ENCODE measurements at places on chromosomes 5 and 9.

DNA sequence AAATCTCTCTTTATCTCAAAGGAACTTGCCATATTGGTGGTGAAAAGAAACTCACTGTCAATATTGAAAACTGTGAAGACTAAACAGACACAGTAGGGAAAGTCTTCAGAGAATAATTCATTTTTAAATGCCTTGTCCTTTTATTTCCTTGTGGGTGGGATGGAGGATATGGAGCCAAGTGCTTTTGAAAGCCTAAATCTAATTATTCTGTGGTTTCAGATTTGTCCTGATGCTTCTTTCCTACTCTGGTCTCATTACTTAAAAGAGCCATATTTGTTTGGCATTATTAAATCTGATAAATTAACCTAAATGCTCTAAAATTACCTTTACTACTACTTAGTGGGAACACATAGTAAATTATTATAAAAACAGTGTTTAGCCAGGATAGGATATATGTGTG is 258.3 kb upstream of the EFNA5 start:
- no peak for DNase-seq

- DNase-seq = no peak
Measured at GRCh38 chr5:8413975-8414374, 545.0 kb downstream of the MTRR start.

- DNase-seq = no peak
Measured at GRCh38 chr5:135864503-135865435, 30.3 kb downstream of the SLC25A48 start.

DNA sequence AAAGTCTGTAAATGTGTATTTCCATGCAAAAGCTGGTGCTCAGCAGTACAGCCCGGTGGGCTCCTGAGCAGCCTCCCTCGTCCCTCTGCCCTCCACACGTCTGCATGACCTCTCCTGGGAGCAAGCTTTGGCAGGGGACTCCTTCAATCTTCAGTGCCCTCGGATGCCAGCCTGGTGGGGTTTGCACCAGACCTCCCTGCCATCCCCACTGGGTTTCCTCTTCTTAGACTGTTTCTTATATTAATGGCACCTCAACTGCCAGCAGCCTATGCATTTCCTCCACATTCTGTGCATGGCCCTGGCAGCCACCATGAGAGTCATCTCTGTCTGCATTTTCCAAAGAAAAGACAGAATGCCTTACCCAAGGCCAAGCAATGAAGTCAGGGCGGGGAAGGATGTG is 108.4 kb downstream of the ROR2 start:
- DNase-seq = no peak

DNA sequence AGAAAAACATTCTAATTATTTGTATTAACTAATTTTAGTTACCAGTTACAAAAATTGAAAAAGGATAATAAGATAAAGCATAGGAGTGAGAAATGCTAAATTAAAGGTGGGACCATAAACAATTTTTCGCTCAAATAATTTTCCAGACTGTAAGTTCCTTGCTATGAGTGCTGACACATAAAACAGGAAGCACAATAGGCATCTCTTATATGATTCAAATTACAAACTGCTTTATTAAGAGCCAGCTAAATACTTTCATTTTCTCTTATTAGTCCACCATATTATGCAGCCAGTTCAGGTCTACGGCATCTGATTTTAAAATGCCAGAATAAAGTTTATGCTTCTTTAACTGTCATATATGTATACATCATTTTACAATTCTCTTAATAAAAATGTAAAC is 4.4 kb downstream of the RC3H2 start:
- DNase-seq = peak; percentile 48

- no peak for DNase-seq
Measured at GRCh38 chr5:145921211-145921610, 15.2 kb upstream of the SH3RF2 start.

- no peak for DNase-seq
Measured at GRCh38 chr9:116860509-116861120, 173.5 kb downstream of the TRIM32 start.

DNA sequence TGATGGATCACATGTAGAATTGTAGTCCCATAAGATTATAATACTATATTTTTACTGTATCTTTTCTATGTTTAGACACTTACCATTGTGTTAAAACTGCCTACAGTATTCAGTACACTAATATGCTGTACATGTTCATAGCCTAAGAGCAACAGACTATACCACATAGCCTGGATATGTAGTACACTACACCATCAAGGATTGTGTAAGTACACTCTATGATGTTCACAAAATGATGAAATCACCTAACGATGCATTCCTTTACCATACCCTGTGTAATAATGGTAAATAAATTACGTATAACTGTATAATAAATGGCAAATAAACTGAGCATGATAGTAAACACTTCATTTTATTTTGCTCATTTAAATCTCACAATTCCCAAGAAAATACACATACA is 60.3 kb downstream of the RICTOR start:
- DNase-seq = no peak

GRCh38 chr9:69895659-69896058 is 75.0 kb downstream of the CFAP95 start:
- DNase-seq = no peak

Data from CD4-positive, alpha-beta T cell treated with Interferon alpha-2 for 1 hour (primary cell).